Thyroid gland (tissue), 4 donors: ENCODE measurements at places on chromosomes 5 and 9. TPM values are rescaled to one million over a fixed set of nuclear protein-coding genes. Genes with fewer than 3 reads are reported as not detected.

Gene SPATA31A3
- total RNA-seq = not detected

Gene SPZ1
- total RNA-seq = not detected

- no peak for DNase-seq
- no peaks in the 10 kb centered on the region for H3K4me1 ChIP-seq
- H3K4me3 ChIP-seq = no peak overlapping the region
- H3K27ac ChIP-seq = no peak overlapping the region
Measured at GRCh38 chr5:102589661-102590060, 90.9 kb upstream of the SLCO6A1 start.

GRCh38 chr5:67453111-67453905 is 256.7 kb upstream of the CD180 start:
- H3K36me3 ChIP-seq = no peaks in the 10 kb centered on the region
- H3K4me3 ChIP-seq = no peak overlapping the region
- no peak overlapping the region for H3K27ac ChIP-seq
- no peak for DNase-seq
- H3K27me3 ChIP-seq = no peaks in the 10 kb centered on the region

DNA sequence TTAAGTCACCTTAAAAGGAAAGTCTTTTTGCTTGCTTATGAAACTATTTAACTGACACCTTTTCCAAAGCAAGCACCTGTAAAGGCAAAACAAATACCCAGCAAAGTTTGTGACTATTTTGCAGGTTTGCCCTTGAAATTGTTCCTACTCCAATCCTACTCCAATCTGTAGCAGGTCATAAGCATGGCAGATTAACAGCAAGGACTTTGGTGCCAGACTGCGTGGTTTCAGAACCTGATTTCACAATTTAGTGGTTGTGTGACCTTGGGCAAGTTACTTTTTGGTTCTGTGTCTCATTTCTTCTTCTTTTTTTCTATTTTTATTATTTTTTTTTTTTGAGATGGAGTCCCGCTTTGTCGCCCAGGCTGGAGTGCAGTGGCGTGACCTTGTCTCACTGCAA is 282.1 kb downstream of the RFX3 start:
- H3K36me3 ChIP-seq = no peaks in the 10 kb centered on the region
- H3K4me3 ChIP-seq = no peak overlapping the region
- no peak for DNase-seq
- no peaks in the 10 kb centered on the region for H3K4me1 ChIP-seq

DNA sequence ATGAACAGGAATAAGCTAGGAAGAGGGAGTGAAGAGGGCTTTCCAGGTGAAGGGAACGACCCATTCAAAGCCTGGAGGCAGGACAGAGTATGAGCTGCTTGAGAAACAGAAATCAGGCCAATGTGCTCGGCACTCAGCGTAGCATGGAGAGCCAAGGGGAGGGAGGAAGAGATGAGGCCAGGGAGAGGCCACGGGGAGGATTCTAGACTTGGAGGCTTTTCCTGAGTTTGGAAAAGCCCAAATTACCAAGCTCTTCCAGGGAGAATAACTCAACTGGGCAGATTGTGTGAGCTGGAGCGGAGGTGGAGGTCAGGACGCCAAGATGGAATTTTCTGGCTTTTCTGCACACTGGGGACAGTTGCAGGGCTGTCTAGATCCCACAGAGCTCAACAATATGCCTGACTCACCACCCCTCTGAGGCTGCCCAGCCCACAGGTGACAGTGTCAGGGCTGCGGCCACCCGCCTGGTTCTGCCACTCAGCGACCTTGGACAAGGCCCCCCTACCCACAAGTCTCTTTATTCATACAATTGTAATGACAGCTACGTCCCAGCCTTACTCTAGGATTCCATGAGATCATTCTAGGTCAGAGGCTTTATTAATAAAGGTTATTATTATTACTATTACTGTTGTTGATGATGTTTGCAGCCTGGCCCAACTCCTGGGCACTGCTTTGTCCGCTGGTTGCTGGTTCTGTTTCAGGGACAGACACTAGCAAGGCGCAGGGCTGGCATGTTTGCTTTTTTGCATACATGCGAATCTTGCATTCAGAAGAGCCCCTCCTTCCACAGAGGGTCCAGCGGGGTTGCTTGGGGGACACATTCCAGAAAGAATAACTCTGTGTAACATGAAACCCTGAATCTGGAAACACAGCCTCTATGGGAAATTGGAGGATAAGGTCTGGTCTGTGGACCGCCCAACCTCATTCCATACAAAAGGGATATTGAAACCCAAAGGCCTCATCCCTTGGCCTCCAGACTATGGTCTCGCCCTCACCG is 9.4 kb upstream of the LMX1B start:
- H3K4me1 ChIP-seq = peaks cover 20% of the 10 kb centered on the region
- no peaks in the 10 kb centered on the region for H3K36me3 ChIP-seq
- no peaks in the 10 kb centered on the region for H3K27me3 ChIP-seq

GRCh38 chr5:34944460-34945047 is 15.2 kb downstream of the DNAJC21 start:
- no peak for DNase-seq
- no peaks in the 10 kb centered on the region for H3K27me3 ChIP-seq
- peaks cover 24% of the 10 kb centered on the region for H3K36me3 ChIP-seq
- H3K4me3 ChIP-seq = no peak overlapping the region

- H3K27ac ChIP-seq = no peak overlapping the region
- no peak overlapping the region for H3K4me3 ChIP-seq
- peaks cover 7% of the 10 kb centered on the region for H3K4me1 ChIP-seq
- no peaks in the 10 kb centered on the region for H3K27me3 ChIP-seq
Measured at GRCh38 chr5:14861123-14861765, 10.3 kb downstream of the ANKH start.

- DNase-seq = no peak
- no peaks in the 10 kb centered on the region for H3K4me1 ChIP-seq
- no peaks in the 10 kb centered on the region for H3K27me3 ChIP-seq
Measured at GRCh38 chr9:98081477-98082219, 25.1 kb downstream of the NANS start.

Gene PRDM9
- not detected for total RNA-seq

GRCh38 chr9:21674894-21675293 is 127.5 kb upstream of the MTAP start:
- no peak overlapping the region for H3K4me3 ChIP-seq
- H3K4me1 ChIP-seq = no peaks in the 10 kb centered on the region
- DNase-seq = no peak
- no peaks in the 10 kb centered on the region for H3K36me3 ChIP-seq

- no peaks in the 10 kb centered on the region for H3K27me3 ChIP-seq
- H3K27ac ChIP-seq = no peak overlapping the region
- H3K36me3 ChIP-seq = no peaks in the 10 kb centered on the region
- peaks cover under 1% of the 10 kb centered on the region for H3K4me1 ChIP-seq
- no peak for DNase-seq
- H3K4me3 ChIP-seq = no peak overlapping the region
Measured at GRCh38 chr5:108686676-108687075, 61.0 kb upstream of the FER start.

Gene PDE6A
- total RNA-seq = not detected

DNA sequence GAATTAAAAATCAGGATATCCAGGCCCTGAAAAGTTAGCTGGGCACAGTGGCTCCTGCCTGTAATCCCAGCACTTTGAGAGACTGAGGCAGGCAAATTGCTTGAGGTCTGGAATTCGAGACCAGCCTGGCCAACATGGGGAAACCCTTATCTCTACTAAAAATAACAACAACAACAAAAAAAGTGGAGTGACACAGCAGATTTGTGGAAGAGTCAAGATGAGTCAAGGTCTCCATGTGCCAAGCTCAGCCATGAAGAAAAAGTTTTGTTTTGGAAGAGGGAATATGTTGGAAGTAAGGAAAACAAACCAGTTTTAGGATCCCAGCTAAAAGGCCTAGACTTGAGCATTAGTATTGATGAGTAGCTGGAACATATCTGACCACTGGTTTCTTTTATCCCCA is 14.7 kb downstream of the LRRC70 start:
- H3K4me3 ChIP-seq = no peak overlapping the region
- DNase-seq = no peak
- no peaks in the 10 kb centered on the region for H3K4me1 ChIP-seq
- no peaks in the 10 kb centered on the region for H3K27me3 ChIP-seq
- H3K36me3 ChIP-seq = peaks cover 3% of the 10 kb centered on the region

DNA sequence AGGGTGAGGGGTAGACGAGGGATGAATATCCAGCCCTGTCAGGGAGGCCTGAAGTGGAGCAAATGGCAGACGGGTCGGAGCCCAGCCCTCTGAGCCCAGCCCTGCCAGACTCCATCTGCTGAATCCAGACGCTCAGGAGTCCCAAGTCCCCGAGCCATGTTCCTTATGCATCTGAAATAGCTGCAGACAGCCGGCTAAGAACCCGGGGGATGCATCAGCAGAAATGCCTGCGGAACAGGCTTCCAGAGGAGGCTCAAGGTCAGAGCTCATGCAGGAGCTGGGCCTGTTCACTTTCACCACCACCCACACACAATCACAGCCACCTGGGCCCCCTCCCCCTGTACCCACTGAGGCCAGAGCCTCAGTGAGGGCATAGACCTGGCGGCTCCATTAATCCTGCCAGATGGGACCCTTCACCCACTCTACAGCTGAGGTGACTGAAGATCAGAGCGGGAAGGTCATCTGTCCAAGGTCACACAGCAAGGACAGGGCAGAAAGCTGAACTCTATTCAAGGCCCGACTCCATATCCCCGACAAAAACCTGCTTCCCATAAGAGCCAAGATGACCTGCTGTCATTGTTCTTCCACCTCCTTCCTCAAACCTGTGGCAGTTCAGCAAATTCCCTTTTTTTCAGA is 24.4 kb upstream of the AKNA start:
- H3K36me3 ChIP-seq = no peaks in the 10 kb centered on the region
- no peaks in the 10 kb centered on the region for H3K4me1 ChIP-seq
- no peak for DNase-seq
- no peak overlapping the region for H3K27ac ChIP-seq
- no peak overlapping the region for H3K4me3 ChIP-seq
- no peaks in the 10 kb centered on the region for H3K27me3 ChIP-seq

DNA sequence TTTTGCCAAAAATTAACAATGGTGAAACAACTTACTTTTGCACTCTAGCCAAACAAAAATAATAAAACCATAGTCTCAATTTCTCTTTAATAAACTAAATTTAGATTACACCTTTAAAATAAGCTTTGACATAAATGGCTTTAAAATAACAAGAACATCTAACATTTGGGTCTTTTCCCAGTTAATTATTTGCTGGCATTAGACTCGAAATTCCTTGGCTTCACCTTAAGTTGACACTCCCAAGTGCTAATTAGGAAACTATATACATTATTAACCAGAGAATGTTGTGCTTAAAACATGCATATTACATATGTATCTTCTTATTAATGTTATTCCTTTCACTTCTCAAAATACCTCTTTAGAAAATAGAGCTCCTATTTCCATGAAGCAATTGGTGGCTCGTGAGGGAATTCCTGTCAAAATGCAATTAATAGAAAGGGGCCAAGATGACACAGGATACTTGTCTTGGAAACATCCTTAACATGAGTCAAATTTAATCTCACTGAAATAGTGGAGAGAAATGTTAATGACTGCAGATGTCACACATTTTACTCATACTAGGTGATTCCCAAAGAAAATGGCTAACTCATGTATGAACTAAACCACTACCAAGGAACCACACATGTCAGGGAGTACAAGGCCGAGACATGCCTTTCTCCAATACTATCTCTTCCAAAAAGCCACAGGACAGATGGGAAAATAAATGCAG is 932.9 kb upstream of the DMAC1 start:
- no peaks in the 10 kb centered on the region for H3K4me1 ChIP-seq
- no peaks in the 10 kb centered on the region for H3K27me3 ChIP-seq
- no peaks in the 10 kb centered on the region for H3K36me3 ChIP-seq
- no peak for DNase-seq
- H3K27ac ChIP-seq = no peak overlapping the region

Gene FIBCD1
- not detected for total RNA-seq

Gene ATP6V0E1
- total RNA-seq = 174 TPM

Gene CCDC192
- total RNA-seq = 1.3 TPM

Gene TYRP1
- total RNA-seq = not detected

- no peak overlapping the region for H3K4me3 ChIP-seq
- H3K4me1 ChIP-seq = peaks cover 25% of the 10 kb centered on the region
- DNase-seq = peak; percentile 51
- no peaks in the 10 kb centered on the region for H3K36me3 ChIP-seq
Measured at GRCh38 chr5:5638211-5638610, 215.7 kb downstream of the ICE1 start.

Gene ABHD17B
- total RNA-seq = 30.0 TPM

DNA sequence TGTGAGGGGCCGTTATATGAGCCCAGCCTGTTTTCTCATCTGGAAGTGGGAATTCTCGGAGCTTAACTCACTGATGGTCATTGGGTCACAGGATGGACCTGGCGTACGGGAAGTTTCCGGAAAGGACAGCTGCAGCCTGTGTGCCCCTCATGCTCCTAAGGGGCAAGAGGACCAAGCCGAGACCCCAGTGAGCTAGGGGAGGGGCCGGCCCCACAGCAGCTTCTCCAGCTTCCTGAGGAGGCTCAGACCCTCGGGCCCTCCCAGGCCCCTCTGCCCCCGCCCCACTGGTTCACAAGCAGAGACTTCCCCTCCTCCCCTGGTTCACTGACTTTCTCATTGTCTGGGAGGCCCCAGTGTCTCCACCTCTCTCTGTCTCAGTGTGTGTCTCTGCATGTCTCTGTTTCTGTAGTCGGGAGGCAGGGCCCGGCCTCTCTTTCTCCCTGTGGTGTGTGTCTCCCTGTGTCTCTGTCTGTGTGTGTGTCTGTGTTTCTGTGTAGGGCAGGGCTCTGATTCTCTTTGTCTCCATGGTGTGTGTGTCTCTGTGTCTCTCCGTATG is 32.3 kb upstream of the FIBCD1 start:
- peaks cover 3% of the 10 kb centered on the region for H3K27me3 ChIP-seq
- no peak overlapping the region for H3K4me3 ChIP-seq
- no peaks in the 10 kb centered on the region for H3K4me1 ChIP-seq
- no peaks in the 10 kb centered on the region for H3K36me3 ChIP-seq
